ENCODE measurements at places on chromosomes 6 and 20.

DNA sequence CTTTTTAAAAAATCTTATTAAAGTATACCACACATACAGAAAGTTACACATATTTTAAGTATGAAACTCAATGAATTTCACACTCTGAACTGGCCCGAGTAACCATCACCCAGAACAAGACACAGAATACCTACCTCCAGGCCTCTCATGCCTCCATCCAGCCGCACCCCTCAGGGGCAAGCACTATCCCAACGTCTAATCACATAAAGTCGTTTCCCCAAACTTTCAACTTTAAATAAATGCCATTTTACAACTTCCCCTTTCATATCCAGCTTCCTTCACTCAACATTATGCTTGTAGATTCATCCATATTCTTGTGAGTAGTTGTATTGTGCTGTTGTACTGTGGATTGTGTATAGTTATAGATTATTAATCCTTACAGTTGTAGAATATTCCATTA is 539.1 kb downstream of the CD83 start:
- no peak for DNase-seq

DNA sequence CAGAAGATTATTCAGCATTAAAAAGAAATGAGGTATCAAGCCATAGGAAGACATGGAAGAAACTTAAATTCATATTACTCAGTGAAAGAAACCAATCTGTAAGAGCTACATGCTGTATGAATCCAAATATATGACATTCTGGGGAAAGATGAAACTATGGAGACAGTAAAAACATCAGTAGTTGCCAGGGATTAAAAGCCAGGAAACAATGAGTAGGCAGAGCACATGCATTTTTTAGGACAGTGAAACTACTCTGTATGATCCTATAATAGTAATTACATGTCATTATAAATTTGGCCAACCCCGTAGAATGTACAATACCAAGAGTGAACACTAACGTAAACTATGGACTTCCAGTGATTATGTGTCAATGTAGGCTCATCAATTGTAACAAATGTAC is 92.8 kb upstream of the RNF217 start:
- no peak for DNase-seq

DNA sequence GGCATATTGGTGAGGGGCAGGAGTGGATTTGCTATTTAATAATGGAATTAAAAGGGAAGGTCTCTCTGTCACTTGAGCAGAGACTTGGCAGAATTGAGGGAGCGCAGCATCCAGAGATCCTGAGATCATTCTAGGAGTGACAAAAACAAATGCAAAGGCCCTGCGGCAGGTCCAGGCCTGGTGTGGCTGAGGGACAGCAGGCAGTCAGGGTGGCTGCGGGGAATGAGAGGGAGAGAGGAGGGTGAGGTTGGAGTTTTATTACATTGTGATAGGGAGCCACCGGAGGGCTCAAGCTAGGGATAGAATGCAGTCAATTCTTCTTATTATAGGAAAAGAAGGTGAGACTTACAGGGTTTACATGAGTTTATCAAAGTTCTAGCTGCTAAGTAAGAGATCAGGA is 59.5 kb upstream of the PBOV1 start:
- no peak for DNase-seq

DNA sequence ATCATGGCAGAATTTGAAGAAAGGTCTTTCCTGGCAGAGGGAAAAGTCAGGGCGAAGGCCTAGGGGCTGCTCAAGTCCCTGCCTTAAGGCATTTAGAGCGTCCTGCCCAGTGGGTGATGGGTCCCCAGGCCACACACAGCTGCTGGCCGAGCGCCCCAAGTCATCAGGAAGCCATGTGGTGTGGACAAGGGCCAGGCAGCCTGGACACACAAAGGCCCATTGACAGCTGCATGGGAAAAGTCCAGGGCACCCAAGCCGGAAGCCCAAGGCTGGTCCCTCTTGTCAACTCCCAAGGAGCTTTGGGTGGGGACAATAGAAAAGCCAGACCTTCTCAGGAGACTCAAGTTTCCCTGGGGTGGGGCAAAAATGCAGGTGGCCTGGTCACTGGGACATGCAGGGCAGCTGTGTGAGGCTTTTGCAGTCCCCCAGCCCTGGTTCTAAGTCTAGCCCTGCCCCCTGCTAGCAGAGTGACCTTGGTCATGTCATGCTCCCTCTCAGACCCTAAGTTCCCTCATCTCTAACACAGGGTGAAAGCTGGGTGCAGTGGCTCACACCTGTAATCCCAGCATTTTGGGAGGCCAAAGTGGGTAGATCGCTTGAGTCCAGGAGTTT is 44.3 kb upstream of the PTGIS start:
- no peak for DNase-seq

- no peak for DNase-seq
These were observed 62.2 kb downstream of the CD164 start for GRCh38 chr6:109320072-109320471.

GRCh38 chr20:40787941-40788340 is 98.9 kb upstream of the MAFB start:
- DNase-seq = no peak

- no peak for DNase-seq
These were observed 508.9 kb upstream of the NOX3 start for GRCh38 chr6:155964544-155964943.

GRCh38 chr6:37477191-37477590 is 22.5 kb downstream of the CCDC167 start:
- DNase-seq = no peak

GRCh38 chr6:71852948-71853347 is 33.4 kb upstream of the RIMS1 start:
- no peak for DNase-seq

DNA sequence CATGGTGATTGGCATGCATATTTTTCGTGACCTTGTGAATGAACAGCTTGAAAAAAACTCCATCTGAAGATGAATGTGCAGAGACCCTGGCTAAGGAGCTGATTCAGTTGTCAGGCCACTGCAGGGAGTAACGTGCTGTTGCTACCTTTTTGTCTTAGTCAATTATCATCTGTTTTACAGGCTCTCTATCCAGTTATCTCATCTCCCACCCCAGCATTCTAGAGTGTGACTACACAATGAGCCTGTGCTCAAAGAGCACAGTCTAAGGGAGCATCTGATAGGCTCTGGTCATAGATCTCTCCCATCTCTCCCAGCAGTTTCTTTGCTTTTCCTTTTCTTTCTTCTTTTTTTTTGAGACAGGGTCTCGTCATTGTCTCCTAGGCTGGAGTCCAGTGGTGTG is 45.5 kb downstream of the NDRG3 start:
- no peak for DNase-seq

DNA sequence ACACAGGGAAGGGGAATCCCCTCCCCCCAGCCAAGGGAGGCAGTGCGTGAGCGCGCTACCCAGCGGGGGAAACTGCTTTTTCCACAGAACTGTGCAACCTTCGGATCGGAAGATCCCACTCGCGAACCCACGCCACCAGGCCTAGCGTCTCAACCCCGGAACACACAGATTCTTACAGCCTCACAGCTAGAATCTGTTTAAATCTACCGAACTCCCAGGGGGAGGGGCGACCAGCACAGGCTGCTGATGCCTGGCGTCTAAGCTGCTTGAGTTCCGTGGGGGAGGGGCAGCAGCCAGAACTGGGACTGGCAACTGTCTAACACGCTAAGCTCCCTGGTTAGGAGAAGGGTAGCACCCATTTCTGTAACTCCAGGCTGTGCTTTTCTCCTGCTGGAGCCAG is 217.3 kb upstream of the TENT5A start:
- no peak for DNase-seq

GRCh38 chr6:14818422-14818884 is 427.4 kb upstream of the JARID2 start:
- DNase-seq = no peak

DNA sequence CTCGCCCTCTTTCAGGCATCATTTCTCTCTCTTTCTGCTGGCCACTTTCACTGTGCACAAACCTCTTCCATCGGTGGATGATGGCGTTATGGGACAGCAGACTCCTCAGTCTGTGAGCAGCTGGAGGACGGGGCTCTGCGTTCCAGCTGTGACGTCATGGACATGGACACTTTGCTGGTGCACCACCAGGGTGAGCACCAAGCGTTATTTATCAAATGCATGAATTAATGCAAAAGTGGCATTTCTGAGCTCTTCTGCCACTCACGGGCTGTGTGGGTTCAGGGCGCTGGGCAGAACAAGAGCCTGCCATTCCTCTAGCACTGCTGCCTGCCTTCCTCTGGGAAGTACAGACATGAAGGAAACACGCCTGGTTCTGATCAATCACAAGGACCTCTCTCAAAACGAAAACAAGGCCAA is 82.9 kb upstream of the MPC1 start:
- no peak for DNase-seq

DNA sequence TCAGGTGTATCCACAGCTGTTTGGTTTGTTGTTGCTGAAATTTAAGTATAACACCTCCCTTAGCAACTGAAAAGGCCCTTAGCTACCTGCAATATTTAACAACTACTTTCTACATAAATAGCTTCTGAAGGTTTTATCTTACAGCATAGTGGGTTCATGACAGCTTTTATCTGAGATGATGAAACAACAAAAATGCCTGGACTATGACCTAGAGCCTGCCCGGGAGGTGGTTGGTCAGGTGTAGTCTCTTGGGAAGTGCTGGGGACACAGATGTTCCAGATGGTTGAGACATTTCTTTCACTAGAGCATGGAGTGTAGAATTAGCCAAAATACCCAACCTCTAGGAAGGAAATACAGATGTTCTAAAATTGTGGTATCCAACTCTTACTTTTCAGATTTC is 705.4 kb downstream of the MAFB start:
- no peak for DNase-seq

- no peak for DNase-seq
These were observed 280.2 kb downstream of the TBC1D7 start for GRCh38 chr6:13048113-13048512.

GRCh38 chr6:36739947-36740817 is 42.6 kb downstream of the RAB44 start:
- no peak for DNase-seq

Measured in LoVo (cell line).